ENCODE measurements at places on chromosomes 12 and 14.

DNA sequence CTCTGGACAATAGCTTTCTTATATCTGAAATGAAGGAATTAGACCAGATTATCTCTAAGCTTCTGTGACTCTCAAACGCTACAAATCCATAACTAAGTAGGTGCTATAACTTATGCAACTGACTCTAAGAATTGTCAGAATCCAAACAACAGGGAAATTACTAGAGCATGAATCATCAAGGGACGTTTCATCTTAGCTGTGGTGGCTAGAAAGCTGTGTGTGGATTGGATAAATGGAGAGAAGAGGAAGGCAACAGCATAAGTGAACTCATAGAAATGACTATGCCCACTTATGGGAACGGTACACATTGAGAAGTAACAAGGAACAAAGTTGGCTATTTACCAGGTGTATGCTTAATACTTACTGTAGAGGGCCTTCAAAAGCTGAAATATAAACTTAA is 96.0 kb upstream of the NEDD1 start:
- no peak for DNase-seq

- DNase-seq: no peak
These were observed 92.2 kb downstream of the PIWIL1 start for GRCh38 chr12:130429656-130430505.

GRCh38 chr14:26123459-26123858 is 474.4 kb downstream of the NOVA1 start:
- no peak for DNase-seq

DNA sequence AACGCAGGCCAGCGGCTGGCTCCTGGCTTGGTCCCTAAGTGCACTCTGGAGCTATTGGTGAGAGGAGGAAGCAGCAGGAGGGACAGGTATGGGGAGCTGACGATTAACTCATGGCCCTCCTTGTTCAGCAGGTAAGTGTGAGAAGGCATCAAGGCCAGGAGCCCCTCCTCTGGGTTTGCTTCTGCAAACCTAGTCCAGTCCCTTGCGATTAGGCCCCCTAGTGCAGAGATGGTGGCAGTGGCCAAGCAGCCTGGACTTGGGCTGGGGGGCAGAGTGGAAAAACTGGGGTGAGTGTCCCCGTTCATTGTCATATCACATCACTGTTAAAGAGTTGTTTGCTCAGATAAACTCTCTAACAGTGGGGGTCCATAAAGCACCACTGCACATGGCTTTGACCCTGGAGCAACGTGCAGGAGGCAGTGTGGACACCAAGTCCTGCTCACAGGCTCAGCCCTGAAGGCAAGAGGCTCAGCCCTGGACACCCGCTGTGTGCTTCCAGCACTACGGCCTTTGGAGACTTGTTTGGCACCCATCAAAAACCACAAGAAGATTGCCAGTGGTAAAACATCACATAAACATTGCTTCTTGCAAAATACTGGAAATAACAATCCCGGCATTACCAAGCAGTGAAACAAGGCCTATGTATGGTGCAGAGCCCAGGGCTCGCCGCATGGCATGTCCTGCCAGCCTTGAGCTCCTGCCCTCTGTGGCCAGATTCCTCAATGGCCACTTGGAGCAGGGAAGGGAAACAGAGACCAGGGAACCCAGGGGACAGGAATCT is 184.3 kb upstream of the RTL1 start:
- no peak for DNase-seq

- DNase-seq: no peak
These were observed 145.8 kb downstream of the CPNE8 start for GRCh38 chr12:38759621-38760020.
